WTC11 (cell line): ENCODE measurements at places on chromosomes 5 and 9. TPM values are rescaled to one million over a fixed set of nuclear protein-coding genes. Genes with fewer than 3 reads are reported as not detected.
A peak's percentile ranks its signal among the peaks of the same experiment; 100 is the strongest.

DNA sequence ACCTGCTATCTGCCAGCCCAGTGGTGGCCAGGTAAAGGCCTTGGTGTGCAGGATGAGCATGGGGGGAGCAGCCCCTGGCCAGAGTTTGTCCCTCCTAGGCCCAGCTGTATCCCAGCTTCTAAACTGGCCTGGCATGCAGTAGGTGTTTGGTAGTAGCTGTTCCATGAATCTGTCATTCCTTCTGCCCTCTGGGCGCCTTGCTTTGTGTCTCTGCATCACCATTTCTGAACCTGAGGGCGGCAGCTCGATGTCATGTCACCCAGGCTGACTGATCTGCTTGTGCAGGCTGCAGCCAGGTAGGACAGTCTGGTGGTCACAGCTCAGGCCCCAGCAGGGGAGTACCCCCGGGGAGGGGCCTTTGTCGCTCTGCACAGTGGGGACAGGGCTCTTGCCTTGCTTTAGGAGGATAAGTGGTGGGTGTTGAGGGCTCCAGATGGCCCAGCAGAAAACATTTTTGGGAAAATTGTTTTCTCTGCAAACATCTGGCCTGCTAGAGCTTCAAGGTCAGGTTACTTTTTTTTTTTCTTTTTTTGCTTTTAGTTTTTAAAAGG lies 4.6 kb upstream of the SUSD3 start:
- H3K36me3 ChIP-seq, result no peaks in the 10 kb centered on the region
- H3K27ac ChIP-seq, result no peak overlapping the region
- no peak overlapping the region for H3K4me3 ChIP-seq
- H3K27me3 ChIP-seq, result peaks cover 14% of the 10 kb centered on the region
- DNase-seq, result no peak
- peaks cover 28% of the 10 kb centered on the region for H3K4me1 ChIP-seq

DNA sequence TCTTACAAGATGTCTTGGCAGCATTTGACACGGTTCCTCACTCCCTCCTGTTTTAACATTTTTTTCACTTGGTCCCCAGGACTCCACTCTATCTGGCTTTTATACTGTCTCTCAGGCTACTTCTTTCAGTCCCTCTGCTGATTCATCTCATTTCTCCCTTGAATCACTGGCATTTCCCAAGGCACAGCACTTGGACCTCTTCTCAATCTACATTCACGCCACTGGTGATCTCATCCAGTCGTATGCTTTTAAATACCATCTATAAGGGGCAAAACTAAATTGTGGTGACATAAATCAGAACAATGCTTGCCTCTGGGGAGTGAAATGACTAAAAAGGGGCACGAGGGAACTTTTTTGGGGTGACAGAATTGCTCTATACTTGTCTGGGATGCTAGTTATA lies 47.1 kb downstream of the MAPKAP1 start:
- H3K27me3 ChIP-seq, result no peaks in the 10 kb centered on the region
- peaks cover 10% of the 10 kb centered on the region for H3K36me3 ChIP-seq
- H3K4me3 ChIP-seq, result no peak overlapping the region
- no peak for DNase-seq
- peaks cover 37% of the 10 kb centered on the region for H3K4me1 ChIP-seq
- H3K27ac ChIP-seq, result no peak overlapping the region

GRCh38 chr5:126975796-126976195 lies 54.6 kb downstream of the MARCHF3 start:
- no peak for DNase-seq
- H3K4me1 ChIP-seq, result peaks cover 49% of the 10 kb centered on the region
- no peaks in the 10 kb centered on the region for H3K36me3 ChIP-seq
- H3K27me3 ChIP-seq, result no peaks in the 10 kb centered on the region

DNA sequence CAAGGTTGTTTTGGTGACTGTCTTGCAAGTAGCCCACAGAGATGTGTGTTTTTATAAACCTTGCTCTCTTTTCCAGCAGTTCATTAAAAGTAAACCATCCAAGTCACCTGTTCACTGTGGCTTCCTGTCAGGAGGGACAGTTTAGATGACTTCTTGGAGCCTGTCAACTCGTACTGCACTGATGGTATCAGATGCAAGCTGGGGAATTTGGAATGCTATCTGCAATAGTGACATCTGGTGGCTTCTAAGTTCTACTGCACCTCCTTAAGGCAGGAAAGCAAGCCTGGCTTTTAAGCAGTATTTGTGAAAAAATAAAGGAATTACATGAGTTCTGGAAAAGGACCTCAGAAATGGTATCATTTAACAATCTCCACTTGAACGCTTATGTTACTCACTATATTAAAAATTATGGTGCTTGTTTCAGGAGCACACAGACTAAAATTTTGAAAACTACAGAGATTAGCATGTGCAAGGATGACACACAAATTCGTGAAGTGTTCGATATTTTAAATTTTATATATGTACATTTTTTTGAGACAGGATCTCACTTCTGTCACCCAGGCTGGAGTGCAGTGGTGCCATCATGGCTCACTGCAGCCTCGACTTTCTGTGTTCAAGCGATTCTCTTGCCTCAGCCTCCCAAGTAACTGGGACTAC lies 164.0 kb downstream of the TTC39B start:
- H3K4me1 ChIP-seq, result peaks cover 61% of the 10 kb centered on the region
- no peak overlapping the region for H3K27ac ChIP-seq
- DNase-seq, result no peak

- no peak for DNase-seq
- no peaks in the 10 kb centered on the region for H3K36me3 ChIP-seq
- H3K27me3 ChIP-seq, result peaks cover 62% of the 10 kb centered on the region
- peak overlapping the region; percentile 73 for H3K4me3 ChIP-seq
Observed at GRCh38 chr9:20620650-20621470, 1.4 kb downstream of the MLLT3 start.

- H3K4me1 ChIP-seq, result 0 out of 2 replicates have a peak, but pooled peaks cover 2% of the 10 kb centered on the region
- no peaks in the 10 kb centered on the region for H3K36me3 ChIP-seq
- H3K27ac ChIP-seq, result no peak overlapping the region; the same call in 1 of the 2 replicates
- no peak for DNase-seq
- H3K27me3 ChIP-seq, result no peaks in the 10 kb centered on the region
Observed at GRCh38 chr9:125988479-125989050, 241.4 kb downstream of the PBX3 start.

DNA sequence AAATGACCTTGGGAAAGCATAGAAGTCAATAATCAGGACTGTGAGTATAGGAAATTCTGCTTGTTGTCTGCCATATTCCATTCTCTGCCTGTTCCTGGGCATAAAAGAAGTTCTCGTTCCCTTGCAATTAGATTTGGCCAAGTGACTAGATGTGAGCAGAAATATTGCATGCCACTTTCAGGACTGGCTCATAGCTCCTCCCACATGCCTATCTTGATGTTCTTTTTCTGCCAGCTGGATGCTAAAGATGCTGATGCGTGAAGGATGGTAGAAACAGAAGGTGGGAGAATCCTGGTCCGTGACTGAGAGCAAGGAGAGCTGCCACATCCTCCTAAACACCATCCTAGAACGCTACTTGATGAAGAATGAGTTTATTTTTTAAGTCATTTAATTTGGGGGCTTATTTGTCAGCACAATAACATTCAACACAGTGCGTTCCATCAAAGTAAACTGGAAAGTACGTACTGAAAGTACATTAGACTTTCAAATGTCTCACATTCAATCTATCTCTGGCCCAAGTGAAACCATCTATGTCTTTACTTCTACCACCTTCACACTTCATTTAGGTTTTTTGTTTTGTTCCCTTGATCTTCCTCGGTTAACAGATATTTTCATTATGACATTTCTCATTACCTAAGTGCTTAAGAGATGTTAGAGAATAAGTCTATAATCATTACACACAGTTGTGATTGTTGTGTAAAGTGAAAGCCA lies 648.5 kb downstream of the RAB3C start:
- no peaks in the 10 kb centered on the region for H3K27me3 ChIP-seq
- no peaks in the 10 kb centered on the region for H3K4me1 ChIP-seq
- H3K27ac ChIP-seq, result no peak overlapping the region
- no peak for DNase-seq
- no peaks in the 10 kb centered on the region for H3K36me3 ChIP-seq

- H3K4me1 ChIP-seq, result peaks cover 3% of the 10 kb centered on the region; the same call in 1 of the 2 replicates
- DNase-seq, result no peak
- H3K27me3 ChIP-seq, result no peaks in the 10 kb centered on the region
- H3K36me3 ChIP-seq, result no peaks in the 10 kb centered on the region
Observed at GRCh38 chr5:110590187-110590586, 136.3 kb downstream of the TMEM232 start.

DNA sequence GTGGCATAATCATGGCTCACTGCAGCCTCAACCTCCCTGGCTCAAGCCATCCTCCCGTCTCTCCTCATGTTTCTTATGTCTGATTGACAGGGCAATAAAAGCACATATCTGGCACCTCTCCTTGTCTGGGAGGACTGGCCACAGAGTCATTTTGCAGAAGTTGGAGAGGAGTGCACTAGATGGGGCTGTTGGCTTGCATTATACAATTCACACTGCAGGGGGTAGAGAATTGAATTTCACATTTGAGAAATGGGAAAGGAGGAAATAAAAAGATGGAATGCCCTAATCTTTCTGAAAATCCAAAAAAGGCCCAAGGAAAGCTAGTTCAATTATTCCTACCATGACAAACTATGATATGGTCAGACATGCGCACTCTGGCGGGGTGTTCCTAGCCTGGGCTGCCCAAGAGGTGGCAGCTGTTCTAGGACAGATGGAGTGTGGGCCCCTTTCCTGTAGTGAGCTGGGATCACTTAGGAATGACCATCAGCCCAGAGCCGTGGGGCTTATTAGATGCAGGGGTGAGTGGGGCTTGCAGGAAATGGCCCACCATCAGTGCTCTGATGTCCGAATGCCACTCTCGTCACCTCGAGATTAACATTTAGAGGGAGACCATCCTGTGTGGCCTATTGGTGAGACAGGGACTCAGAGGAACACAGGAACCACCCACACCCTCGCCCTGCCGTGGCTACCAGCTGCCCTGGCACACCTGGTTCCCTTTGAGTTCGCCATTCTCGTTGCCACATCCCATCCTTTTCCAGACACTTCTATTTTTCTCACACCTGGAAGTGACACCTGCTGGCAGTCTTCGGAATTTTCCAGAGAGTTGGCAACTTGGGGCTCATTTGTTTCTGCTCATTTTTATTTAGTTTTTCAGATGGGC lies 21.8 kb upstream of the ANKRD18A start:
- peak; percentile 55 for DNase-seq
- no peaks in the 10 kb centered on the region for H3K36me3 ChIP-seq
- peaks cover 25% of the 10 kb centered on the region for H3K4me1 ChIP-seq
- H3K27ac ChIP-seq, result no peak overlapping the region
- no peak overlapping the region for H3K4me3 ChIP-seq
- no peaks in the 10 kb centered on the region; the same call in 1 of the 2 replicates for H3K27me3 ChIP-seq

DNA sequence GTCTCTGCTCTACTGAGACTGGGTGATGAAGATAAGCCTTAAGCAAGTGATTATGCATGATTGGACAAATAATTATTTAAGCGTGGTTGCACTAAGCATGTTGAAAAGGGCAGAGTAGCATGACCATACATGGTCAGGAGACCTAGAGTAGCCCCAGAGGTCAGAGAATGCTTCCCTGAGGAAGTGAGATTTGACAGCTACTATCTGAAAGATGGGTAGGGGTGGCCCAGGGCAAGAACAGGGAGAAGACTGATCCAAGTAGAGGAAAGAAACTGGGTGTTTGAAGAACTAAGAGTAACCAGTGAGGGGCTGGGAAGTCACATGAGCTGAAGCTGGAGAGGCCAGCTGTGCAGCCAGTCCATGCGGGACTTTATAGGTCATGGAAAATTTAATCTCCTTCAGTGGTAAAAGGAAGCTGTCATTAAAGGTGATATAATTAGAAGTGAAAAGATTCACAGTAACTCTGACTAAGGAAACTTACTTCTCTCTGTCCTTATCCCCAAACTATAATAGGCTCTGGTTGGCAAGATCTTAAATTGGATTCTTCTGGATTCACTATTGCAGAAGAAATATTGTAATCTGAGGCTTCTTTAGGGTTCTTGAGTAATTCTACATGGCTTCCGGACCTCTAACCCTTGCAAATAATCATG lies 35.2 kb downstream of the YIPF5 start:
- DNase-seq, result no peak
- H3K4me1 ChIP-seq, result no peaks in the 10 kb centered on the region; the same call in 1 of the 2 replicates
- H3K27me3 ChIP-seq, result no peaks in the 10 kb centered on the region; the same call in 1 of the 2 replicates
- H3K36me3 ChIP-seq, result no peaks in the 10 kb centered on the region

- H3K27ac ChIP-seq, result peak overlapping the region; percentile 6; the same call in 1 of the 2 replicates
- no peak overlapping the region for H3K4me3 ChIP-seq
- H3K27me3 ChIP-seq, result no peaks in the 10 kb centered on the region
- peaks cover 60% of the 10 kb centered on the region for H3K36me3 ChIP-seq
Observed at GRCh38 chr5:116451905-116452450, 122.6 kb downstream of the SEMA6A start.

DNA sequence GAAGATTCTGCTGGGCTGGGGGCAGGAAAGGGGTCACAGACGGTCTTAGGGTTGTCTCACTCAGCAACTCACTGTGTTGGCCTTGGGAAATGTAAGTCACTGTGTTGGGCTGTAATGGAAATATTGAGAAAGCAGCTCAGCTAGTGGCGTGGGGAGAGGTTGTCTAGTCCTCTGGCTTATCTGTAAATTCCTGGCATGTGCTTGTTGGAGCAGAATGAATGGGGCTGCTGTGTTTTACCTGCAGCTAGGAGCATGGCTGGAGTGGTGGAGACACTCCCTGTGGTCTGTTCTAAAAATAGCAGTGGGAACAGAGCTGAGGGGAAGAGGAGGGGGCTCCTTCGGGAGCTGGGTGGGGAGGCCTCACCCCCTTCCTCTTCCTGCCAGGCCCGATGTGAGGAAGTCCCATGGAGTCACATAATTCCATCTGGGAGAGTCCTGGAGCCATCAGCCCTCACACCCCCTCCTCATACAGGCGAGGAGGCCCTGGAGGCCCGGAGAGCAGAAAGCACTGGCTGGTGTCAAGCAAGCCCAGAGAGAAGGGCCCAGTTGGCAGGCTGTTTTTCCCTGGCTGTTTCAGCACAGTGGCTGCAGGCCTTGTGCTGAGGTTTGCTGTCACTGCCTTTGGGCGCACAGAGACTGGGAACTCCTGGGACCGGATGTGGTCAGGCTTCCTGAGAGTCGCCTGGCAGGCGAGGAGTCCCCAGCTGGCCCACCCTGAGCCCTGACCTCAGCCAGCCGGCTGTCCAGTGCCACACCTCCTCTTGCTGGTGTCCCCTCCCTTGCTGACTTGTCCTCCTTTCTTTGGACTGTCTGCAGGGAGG lies 84.9 kb downstream of the RGS3 start:
- no peak overlapping the region for H3K4me3 ChIP-seq
- H3K36me3 ChIP-seq, result no peaks in the 10 kb centered on the region
- H3K4me1 ChIP-seq, result peaks cover 14% of the 10 kb centered on the region
- no peak for DNase-seq
- no peaks in the 10 kb centered on the region for H3K27me3 ChIP-seq

- no peaks in the 10 kb centered on the region for H3K4me1 ChIP-seq
- no peaks in the 10 kb centered on the region for H3K36me3 ChIP-seq
- no peak overlapping the region for H3K27ac ChIP-seq
- no peak overlapping the region for H3K4me3 ChIP-seq
- H3K27me3 ChIP-seq, result no peaks in the 10 kb centered on the region
- DNase-seq, result no peak
Observed at GRCh38 chr9:1202512-1203280, 152.5 kb downstream of the DMRT2 start.

DNA sequence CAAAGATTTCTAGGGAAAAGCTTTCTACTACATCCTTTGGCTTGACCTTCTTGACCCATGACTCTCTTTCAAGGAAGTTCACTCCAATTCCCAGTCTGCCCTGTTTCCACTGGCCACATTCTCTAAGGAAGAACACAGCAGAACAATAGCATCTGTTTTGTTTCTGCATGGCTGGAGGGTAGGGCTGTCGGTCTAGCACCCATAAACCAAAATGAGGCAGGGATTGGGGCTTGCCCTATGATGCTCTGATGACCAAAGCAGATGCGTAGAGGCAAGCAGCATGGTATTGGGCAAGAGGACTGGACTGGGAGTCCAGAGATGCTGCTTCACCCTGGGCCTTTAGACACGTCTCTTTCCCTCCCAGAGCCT lies 24.1 kb downstream of the GOLGA2 start:
- H3K4me3 ChIP-seq, result peak overlapping the region; percentile 87
- H3K36me3 ChIP-seq, result peaks cover 4% of the 10 kb centered on the region
- no peak overlapping the region for H3K27ac ChIP-seq
- peaks cover 39% of the 10 kb centered on the region for H3K4me1 ChIP-seq

Gene SPINK1
- total RNA-seq, result 5.4 to 10.6 TPM (median 5.5 TPM) in 3 replicates

Gene NPM1
- total RNA-seq, result 3,469 to 3,530 TPM (median 3,528 TPM) in 3 replicates

Gene CNTLN
- total RNA-seq, result 12.2 to 13.4 TPM (median 12.7 TPM) in 3 replicates

Gene MYOZ3
- total RNA-seq, result 11.6 to 14.5 TPM (median 13.7 TPM) in 3 replicates

Gene RMRP
- total RNA-seq, result 23,577 to 25,958 TPM (median 25,042 TPM) in 3 replicates
